SJCRH30 (cell line): ENCODE measurements at places on chromosomes 3 and 15.
A peak's percentile ranks its signal among the peaks of the same experiment; 100 is the strongest.

DNA sequence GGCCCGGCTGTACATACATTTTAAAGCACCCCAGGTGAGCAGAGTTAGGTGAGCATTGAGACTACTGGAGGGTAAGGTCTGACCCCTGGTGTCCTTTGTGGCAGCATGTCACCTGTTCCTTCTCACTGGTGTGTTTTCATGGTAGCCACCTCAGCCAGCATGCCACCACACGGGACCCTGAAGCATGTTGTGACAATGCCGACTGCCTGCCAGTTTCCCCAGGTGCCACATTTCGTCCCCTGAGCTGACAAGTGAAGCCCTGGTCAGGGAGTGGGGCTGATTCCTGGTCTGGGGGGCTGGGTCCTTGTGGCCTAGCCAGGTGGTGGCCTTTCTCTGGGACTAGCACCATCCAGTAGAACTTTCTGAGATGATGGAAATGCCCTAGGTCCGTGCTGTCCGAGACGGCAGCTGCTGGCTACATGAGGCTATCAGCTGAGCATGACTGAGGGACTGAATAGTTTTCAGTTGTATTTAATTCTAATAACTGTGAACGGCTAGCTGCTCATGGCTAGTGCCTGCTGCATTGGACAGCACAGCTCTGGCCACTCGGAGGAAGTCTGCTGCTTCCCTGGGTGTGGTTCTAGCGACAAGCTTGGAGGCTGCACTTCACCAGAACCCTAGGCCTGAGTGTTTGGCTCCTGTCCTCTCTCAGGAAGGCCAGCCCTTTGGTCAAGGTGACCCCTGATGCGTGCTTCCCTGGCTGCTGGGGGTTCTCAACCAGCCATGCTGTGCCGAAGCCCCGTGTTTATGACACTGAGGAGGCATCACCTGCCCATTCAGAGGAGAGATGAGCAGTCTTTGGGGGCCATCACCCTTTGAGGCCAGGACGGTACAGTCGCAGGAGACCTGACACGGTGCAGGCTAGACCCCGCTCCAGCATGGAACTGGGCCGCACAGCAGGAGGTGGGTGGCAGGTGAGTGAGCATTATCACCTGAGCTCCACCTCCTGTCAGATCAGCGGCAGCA is 3.9 kb downstream of the C3orf22 start:
- DNase-seq = no peak

GRCh38 chr3:131020122-131020693 is 6.4 kb downstream of the ASTE1 start:
- peak; percentile 18 for DNase-seq

- DNase-seq = no peak
Observed at GRCh38 chr3:171860830-171861535, 17.8 kb downstream of the TMEM212 start.

DNA sequence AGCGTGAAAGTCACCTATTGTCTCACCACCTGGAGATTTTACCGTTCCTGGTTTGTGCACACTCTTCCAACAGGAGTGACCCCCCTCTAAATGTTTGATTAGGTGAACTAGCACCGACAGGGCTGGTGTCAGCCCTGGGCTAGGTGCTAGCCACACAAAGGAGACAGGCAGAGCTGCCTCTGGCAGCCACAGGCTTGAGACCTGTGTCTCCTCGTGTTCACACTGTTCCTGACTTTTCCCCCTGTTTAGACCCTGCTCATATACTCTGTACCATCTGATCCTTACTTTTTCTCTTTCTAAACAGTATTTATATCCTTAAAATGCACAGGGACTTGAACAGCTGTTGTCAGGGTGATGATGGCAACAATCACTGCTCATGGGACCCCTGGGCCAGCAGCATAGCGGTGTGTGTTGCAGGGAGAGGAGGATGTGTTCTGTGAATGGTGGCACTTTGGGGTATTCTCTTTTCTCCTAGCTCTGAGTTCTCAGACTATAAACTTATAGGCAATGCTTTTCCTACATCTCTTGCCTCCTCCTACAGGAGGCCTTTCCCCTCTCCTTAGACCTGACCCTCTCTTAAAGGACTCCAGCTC is 5.5 kb downstream of the CD80 start:
- no peak for DNase-seq

- no peak for DNase-seq
Observed at GRCh38 chr3:174862101-174862500, 3.0 kb downstream of the NAALADL2 start.

DNA sequence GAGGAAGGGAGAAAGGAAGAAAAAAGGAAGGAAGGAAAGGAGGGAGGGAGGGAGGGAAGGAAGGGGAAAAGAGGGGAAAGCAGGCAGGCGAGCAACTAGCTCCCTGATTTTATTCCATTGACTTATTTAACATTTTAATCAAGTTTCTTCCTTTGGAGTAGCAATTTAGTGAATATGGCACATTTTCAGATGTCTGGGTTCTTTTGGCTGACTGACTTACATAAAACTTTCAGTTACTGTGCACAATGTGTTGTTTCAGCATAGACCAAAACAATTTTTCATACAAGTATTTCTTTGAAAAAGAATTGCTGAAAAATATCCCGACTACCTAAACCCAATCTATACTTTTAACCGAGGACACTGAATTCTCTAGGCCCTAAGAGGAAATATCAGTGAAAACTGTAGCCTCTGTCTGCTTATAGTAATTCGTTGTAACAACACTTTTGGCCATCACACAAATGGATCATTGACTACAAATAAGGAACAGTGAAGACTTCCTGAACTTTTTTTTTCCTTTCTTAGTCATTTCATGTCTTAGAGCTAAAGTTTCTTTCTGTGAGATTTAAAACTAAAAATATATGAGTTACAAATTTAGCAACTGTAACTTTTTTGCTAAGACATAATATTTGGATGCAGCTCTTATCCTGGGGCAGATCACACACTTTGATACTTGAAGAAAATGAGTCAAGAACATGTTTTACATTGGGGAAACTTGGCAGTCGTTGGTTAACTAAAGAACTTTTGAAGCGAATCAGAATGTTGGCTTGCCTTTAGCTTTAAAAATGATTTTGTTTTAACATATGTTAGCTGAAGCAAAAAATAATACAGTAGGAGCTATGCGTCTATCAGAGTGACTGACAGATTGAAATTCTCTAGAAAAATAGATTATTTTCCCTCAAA is 79.6 kb downstream of the SOX2 start:
- DNase-seq = no peak

- DNase-seq = no peak
Observed at GRCh38 chr15:42199126-42199525, 9.0 kb downstream of the VPS39 start.
